ENCODE measurements at places on chromosomes 5 and 9. TPM values are rescaled to one million over a fixed set of nuclear protein-coding genes. Genes with fewer than 3 reads are reported as not detected.

The HTR1A gene
- not detected for polyA plus RNA-seq

The PLEKHG4B gene
- not detected for polyA plus RNA-seq

The C5orf46 gene
- polyA plus RNA-seq, result not detected

The PCDHA13 gene
- polyA plus RNA-seq, result not detected

The C9orf152 gene
- polyA plus RNA-seq, result not detected

The DCTN4 gene
- polyA plus RNA-seq, result 9.0 TPM

The MTAP gene
- 21.1 TPM for polyA plus RNA-seq

The PCDHB5 gene
- polyA plus RNA-seq, result not detected

The MAMDC2 gene
- polyA plus RNA-seq, result not detected

The HMHB1 gene
- not detected for polyA plus RNA-seq

- no peaks in the 10 kb centered on the region for H3K4me1 ChIP-seq
- H3K36me3 ChIP-seq, result no peaks in the 10 kb centered on the region
- no peak overlapping the region for H3K4me3 ChIP-seq
- H3K27ac ChIP-seq, result no peak overlapping the region
- DNase-seq, result no peak
Observed at GRCh38 chr9:26243726-26244125, 565.5 kb upstream of the TUSC1 start.

GRCh38 chr5:74766418-74766848 is 484 bp downstream of the GFM2 start:
- peak overlapping the region; percentile 86 for H3K27ac ChIP-seq
- peaks cover 12% of the 10 kb centered on the region for H3K36me3 ChIP-seq
- DNase-seq, result peak; percentile 43
- peak overlapping the region; percentile 93 for H3K4me3 ChIP-seq

- H3K4me3 ChIP-seq, result no peak overlapping the region
- H3K36me3 ChIP-seq, result no peaks in the 10 kb centered on the region
Observed at GRCh38 chr5:172414531-172415361, 39.6 kb downstream of the SH3PXD2B start.

GRCh38 chr9:27800692-27801370 is 227.6 kb upstream of the C9orf72 start:
- H3K27ac ChIP-seq, result no peak overlapping the region
- H3K36me3 ChIP-seq, result no peaks in the 10 kb centered on the region
- no peak for DNase-seq

DNA sequence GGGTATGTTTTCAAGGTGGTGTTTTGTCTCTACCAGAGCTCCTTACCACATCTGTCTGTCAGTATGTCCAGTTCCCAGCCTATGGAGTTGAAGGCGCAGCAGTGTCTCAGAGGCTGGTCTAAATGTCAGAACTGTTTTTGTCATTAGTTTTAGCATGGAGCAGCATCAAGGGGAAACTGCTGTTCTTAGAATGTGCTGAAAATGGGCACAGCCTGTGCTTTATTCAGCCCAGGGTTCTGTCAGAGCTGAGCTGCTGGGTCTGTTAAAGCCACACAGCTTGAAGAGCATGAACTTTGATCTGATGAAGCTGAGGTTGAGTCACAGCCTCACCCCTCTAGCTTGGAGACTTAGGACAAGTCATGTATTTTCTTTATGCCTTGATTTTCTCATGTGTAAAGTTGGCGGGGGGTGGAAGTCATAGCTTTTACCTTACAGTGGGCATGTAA is 71.9 kb downstream of the RALGPS1 start:
- H3K4me3 ChIP-seq, result peak overlapping the region; percentile 25
- peaks cover 65% of the 10 kb centered on the region for H3K4me1 ChIP-seq
- H3K36me3 ChIP-seq, result no peaks in the 10 kb centered on the region
- peak; percentile 74 for DNase-seq
- H3K27me3 ChIP-seq, result no peaks in the 10 kb centered on the region

- no peak overlapping the region for H3K4me3 ChIP-seq
- no peak overlapping the region for H3K27ac ChIP-seq
- no peaks in the 10 kb centered on the region for H3K27me3 ChIP-seq
Observed at GRCh38 chr5:78727786-78728761, 79.5 kb upstream of the LHFPL2 start.

GRCh38 chr5:175452166-175452565 is 8.2 kb upstream of the DRD1 start:
- H3K36me3 ChIP-seq, result no peaks in the 10 kb centered on the region
- DNase-seq, result no peak
- H3K4me1 ChIP-seq, result no peaks in the 10 kb centered on the region
- H3K4me3 ChIP-seq, result no peak overlapping the region
- no peaks in the 10 kb centered on the region for H3K27me3 ChIP-seq
- no peak overlapping the region for H3K27ac ChIP-seq

GRCh38 chr5:180603076-180603594 is 11.8 kb upstream of the SCGB3A1 start:
- H3K4me1 ChIP-seq, result no peaks in the 10 kb centered on the region
- H3K27me3 ChIP-seq, result no peaks in the 10 kb centered on the region
- H3K36me3 ChIP-seq, result no peaks in the 10 kb centered on the region
- no peak overlapping the region for H3K27ac ChIP-seq
- DNase-seq, result no peak
- no peak overlapping the region for H3K4me3 ChIP-seq

DNA sequence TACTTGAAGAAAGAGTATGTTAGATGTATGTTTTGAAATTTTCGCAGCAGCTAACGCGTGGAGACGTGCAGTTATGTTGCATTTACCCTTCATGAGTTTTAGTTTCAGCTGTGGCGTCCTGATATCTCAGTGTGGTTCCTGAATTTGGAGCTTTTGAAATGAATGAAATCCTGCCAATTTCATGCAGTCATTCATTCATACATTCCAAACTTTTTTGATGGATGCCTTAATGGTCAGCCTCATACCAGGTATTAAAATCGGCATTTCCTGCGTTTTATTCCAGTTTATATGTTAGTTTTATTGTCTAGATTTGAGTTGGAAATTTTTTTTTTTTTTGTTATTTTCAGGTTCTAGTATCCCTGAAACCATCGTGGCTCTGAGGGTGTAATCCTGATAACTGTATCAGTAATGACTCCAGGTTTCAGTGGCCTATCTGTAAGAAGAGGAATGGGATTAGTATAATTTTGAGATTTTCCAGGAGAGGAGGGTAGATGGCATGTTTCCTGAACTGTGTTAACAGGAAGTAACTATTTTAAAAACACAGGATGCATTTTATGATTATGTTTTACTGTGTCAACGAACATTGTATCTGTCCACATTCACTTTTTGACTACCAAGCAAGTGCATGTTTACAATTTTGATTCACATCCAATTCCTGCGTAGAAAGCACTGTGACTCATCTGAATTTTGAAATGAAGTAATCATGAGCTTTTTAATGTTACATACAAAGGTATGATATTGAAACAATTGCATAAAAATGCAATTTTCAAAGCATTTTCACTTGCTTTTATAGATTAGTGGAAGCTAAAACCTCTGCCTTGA is 1.0 kb downstream of the FOCAD start:
- H3K36me3 ChIP-seq, result no peaks in the 10 kb centered on the region
- DNase-seq, result no peak
- peak overlapping the region; percentile 86 for H3K4me3 ChIP-seq
- H3K4me1 ChIP-seq, result peaks cover 22% of the 10 kb centered on the region

GRCh38 chr5:134787692-134788091 is 29.1 kb downstream of the DDX46 start:
- H3K27ac ChIP-seq, result no peak overlapping the region
- H3K36me3 ChIP-seq, result peaks cover 76% of the 10 kb centered on the region
- DNase-seq, result no peak
- H3K4me1 ChIP-seq, result no peaks in the 10 kb centered on the region
- no peak overlapping the region for H3K4me3 ChIP-seq

GRCh38 chr5:123438902-123439301 is 15.7 kb upstream of the CEP120 start:
- no peak overlapping the region for H3K4me3 ChIP-seq
- peaks cover 5% of the 10 kb centered on the region for H3K4me1 ChIP-seq
- no peaks in the 10 kb centered on the region for H3K36me3 ChIP-seq
- no peaks in the 10 kb centered on the region for H3K27me3 ChIP-seq
- no peak for DNase-seq
- no peak overlapping the region for H3K27ac ChIP-seq

GRCh38 chr9:32701321-32702022 is 66.0 kb upstream of the TAF1L start:
- H3K27me3 ChIP-seq, result no peaks in the 10 kb centered on the region
- DNase-seq, result no peak
- H3K27ac ChIP-seq, result no peak overlapping the region
- no peaks in the 10 kb centered on the region for H3K36me3 ChIP-seq

- H3K36me3 ChIP-seq, result peaks cover 73% of the 10 kb centered on the region
- H3K27ac ChIP-seq, result no peak overlapping the region
- H3K4me1 ChIP-seq, result no peaks in the 10 kb centered on the region
- no peak for DNase-seq
Observed at GRCh38 chr5:169746147-169746694, 109.1 kb downstream of the DOCK2 start.

DNA sequence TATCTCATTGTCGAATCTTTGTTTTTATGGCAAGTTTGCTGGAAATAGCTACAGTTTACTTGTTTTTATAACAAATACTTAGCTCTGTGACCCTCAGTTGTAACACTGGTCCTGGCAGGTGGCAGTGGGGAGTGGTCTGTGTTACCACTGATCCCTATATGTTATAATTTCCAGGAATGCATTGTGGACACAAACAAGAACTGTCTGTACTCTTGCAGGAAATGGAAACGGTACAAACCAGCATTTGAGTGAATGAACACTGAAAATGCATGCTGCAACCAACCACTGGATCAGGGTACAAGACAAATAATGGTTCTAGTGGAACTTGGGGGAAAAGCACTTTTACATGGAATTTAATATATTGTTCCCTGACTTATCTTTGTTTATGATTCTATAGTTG is 66.5 kb upstream of the PJA2 start:
- DNase-seq, result no peak
- H3K27me3 ChIP-seq, result no peaks in the 10 kb centered on the region
- H3K4me3 ChIP-seq, result no peak overlapping the region
- no peaks in the 10 kb centered on the region for H3K36me3 ChIP-seq
- no peaks in the 10 kb centered on the region for H3K4me1 ChIP-seq

DNA sequence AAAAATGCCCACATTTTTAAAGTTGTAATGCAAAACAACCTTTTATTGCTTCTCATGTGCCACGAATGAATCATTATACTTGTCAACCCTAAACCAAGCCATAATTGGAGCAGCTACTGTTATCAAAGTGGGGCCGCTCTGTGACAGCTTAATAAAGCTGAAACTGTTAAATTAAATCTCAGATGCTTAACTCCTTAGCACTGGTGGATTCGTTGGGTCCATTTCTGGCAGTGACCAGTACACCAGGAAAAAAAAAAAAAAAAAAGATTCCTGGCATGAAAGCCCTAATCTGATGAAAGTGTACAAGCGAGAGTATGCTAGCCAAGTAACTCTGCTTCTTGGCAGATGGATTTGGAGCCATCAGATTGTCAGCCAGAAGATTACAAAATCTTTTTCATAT is 164.8 kb downstream of the ZSWIM6 start:
- no peak for DNase-seq
- no peaks in the 10 kb centered on the region for H3K27me3 ChIP-seq
- H3K4me3 ChIP-seq, result no peak overlapping the region
- H3K36me3 ChIP-seq, result peaks cover 3% of the 10 kb centered on the region

- H3K4me1 ChIP-seq, result no peaks in the 10 kb centered on the region
- H3K27ac ChIP-seq, result no peak overlapping the region
- peaks cover 5% of the 10 kb centered on the region for H3K27me3 ChIP-seq
- no peak overlapping the region for H3K4me3 ChIP-seq
- H3K36me3 ChIP-seq, result no peaks in the 10 kb centered on the region
- no peak for DNase-seq
Observed at GRCh38 chr5:149147676-149148075, 6.4 kb downstream of the ABLIM3 start.

DNA sequence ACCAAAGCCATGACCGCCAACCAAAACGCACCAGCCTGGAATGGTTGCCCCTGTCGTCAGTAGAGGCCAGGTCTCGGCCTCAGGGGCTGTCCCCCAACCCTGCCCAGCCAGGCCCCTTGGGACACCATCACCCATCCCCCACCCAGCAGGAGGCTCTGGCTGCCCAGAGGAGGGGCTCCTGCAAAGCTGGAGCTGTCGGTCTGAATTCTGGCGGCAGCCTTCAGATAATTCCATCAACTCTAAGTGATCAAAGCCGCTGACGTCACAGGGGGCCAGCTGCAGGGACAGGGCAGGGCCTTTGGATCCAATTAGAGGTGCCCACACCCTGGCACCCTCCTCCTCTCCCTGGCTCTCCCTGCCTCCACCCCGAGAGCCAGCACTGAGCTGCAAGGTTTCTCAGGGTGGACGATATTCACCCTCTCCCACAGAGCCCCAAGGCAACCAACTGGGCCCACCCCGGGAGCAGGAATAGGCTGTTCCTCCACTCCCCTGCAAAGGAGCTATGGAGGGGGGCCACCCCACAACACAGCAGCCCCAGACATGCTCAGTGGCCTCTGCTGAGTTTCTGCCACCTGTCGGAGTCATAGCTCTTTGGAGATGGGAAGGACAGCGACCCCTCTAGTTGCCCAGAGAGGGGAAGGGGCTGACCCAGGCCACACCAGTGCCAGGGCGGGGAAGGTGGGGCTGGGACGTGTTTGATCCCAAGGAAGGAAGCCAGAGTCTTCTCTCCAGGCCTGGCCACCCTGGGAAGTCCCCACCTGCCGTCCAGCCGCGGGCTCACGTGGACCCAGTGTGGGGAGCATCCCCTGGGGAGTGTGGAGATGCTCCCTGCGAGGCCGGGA is 78.4 kb downstream of the NTNG2 start:
- H3K4me3 ChIP-seq, result no peak overlapping the region
- no peak overlapping the region for H3K27ac ChIP-seq
- H3K36me3 ChIP-seq, result no peaks in the 10 kb centered on the region
- DNase-seq, result no peak

DNA sequence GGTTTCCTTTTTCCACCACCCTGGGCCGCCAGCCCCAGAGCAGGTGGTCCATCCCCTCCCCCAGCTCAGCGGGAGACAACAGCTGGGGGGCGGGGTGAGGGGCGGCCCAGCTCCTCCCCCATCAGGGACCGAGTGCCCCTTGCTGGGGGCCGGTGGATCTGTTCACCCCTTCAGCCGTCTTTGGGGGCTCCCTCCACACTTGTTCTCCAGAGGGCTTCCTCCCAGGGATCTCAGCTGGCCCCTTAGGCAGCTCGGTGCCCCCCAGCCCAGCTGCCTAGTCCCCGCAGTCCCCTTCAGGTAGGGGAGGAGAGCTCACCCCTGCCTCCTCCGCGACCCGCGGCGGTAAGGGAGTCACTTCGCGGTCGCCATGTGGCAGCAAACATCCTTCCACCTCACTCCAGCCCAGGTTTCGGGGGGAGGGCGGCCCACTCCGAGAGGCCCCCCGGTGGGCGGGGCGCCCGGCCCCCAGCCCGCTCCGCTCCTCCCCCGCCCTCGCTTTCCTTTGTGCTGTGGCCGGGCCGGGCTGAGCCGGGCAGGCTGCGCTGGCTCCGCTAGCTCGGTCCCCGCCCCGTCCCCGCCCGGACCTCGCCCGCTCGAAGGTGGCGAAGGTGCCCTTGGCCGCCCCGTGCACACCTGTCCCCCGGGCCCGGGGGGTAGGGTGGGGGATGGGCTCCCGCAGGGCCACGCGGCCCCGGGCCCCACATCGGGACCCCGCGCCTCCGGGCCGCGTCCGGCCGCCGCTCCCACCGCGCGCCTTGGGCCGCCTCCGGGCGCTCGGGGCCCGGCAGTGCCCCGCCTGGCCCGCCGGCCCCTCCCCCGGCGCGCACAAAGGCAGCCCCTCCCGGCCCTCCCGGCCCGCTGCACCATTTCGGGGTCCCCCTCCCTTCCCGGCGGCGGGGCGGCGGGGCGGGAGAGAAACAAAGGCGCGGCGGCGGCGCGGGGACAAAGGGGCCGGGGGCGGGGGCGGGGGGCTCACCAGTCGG is 683 bp downstream of the DBN1 start:
- H3K36me3 ChIP-seq, result no peaks in the 10 kb centered on the region
- peaks cover 3% of the 10 kb centered on the region for H3K27me3 ChIP-seq
- no peak for DNase-seq
- H3K4me1 ChIP-seq, result peaks cover 5% of the 10 kb centered on the region
- H3K27ac ChIP-seq, result no peak overlapping the region
